ENCODE measurements at places on chromosomes 2 and 18. TPM values are rescaled to one million over a fixed set of nuclear protein-coding genes. Genes with fewer than 3 reads are reported as not detected.

SLC30A3 gene
- 0.17 TPM for total RNA-seq

STARD7 gene
- total RNA-seq, result 61.0 TPM

HTR2B gene
- total RNA-seq, result not detected

FAM124B gene
- not detected for total RNA-seq

CAVIN2 gene
- total RNA-seq, result 1.8 TPM

PPP1R7 gene
- 44.3 TPM for total RNA-seq

EIPR1 gene
- 17.8 TPM for total RNA-seq

CFAP221 gene
- 0.45 TPM for total RNA-seq

SOX11 gene
- 31.6 TPM for total RNA-seq

STAT4 gene
- total RNA-seq, result 12.4 TPM

COL5A2 gene
- 1,927 TPM for total RNA-seq

C2orf68 gene
- total RNA-seq, result 21.3 TPM

DNA sequence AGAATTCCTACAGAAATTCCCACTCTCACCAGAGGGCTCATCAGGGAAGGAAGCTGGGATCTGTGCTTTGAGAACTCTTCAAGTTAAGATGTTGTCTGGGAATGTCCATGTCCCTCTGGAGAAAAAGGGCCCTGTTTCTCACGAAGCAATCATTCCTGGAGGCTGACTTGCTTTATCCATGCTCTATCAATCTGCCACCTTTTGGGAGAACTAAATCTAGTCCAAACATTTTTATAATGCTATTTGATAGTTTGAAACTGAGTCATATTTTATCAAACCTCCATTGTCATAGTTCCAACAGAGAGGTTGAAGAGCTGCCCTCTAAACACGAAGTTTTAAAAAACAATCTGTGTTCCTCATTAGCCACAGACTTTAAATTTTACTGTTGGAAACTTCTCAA, 219.2 kb downstream of the MTX2 start:
- no peak for DNase-seq

DNA sequence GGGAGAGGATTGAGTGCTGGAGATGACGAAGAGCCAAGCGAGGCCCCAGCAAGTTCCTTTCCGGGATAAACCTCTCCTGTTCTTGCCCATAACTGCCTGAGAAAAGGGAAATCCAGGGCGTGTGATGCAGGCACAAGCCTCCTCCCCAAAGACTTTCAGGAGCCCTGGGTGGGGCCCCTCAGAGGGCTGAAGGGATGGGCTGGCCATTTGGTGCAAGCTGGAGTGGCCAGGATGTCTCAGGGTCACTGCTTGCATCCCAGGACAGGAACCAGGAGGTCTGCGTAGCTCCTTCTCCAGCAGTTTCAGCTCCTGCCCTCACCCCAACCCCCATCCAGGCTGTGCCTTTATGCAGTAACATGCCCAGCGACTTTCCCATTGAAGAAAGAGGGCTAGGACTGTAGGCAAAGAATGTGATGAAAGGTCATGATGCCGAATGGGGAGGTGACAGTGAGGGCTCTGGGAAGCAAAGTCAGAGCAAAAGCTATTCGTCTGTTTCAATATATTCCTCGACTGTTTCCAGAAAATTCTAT, 80.2 kb downstream of the PXDN start:
- no peak for DNase-seq

DNA sequence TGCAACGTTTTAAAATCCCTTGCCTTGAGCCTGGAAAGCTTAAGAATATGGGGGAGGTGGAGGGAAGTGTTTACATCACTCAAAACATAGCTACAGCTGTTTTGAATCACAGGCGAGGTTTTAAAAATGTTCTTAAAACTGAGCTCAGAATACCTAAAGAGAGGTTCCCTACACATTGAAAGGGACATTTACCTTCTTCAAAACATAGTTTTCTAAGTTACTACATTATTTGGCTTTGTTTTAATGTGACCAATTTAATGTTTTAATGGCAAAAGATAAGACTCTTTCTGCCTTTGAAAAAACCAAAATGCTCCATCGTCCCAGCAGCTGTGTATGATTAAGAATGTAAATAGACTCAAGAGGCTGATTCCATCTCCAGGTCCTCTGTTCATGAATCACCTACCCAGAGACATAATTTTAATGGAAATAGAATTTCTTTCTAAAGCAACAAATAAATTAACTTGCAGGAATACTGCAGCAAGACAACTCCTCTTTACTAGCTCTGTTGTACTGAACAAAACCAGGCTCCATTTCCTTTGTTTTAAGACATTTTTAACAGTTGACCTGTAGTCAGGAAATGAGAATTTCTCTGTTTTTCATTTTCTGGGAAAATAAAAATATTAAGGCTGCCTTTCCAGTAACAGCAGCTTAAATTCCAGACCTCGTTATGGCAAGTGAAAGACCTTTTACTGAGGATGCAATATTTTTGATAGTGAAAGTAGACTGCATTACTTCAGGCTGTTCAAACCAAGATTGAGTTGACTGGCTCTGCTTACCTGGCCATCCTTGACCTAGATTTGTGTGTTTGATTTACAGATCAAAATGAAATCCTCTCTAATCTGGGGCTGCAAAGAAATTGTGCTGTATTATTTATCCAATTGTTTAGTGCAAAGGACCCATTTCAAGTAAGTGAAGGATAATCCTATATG, 33.7 kb upstream of the WDR75 start:
- DNase-seq, result no peak

DNA sequence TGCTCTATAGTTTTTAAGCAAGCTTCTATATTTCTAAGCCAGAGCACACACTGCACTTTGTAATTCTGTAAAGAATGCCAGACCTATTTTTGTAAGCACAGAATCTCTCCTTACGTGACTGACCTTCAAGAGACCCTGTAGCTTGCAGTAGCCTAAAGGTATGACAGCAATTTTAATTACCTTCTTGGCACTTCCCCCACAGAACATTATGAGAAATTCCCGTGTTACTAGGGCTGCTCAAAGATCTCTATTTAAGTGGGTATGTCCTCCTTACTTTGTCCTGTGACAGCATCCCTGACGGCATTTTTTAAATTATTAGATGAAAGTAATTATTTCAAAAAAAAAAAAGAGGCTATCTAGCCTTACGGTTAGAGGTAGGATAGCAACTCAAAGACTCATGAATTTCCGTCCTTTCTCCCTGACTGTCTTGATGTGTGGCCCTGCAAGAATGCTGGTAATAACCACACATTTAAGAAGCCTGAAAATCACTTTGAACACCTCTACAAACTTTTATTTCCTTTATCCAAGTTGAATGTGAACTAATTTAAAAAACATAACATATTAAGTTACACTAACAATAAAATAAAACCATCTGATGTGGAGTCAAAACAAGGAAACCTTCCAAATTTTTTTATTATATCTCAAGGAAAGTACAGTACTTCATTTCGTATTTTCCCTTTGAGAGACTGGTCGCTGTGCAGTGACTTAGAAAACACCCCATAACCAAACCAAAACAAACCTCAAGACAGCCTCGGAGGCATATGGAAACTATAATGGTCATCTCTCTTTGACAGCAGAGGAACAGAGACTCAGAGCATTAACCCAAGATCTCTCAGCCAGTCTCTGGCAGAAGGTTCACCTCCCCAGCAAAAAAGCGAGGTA, 54.9 kb downstream of the THUMPD2 start:
- no peak for DNase-seq

GRCh38 chr2:234496055-234496834, 636 bp downstream of the ARL4C start:
- no peak for DNase-seq

DNA sequence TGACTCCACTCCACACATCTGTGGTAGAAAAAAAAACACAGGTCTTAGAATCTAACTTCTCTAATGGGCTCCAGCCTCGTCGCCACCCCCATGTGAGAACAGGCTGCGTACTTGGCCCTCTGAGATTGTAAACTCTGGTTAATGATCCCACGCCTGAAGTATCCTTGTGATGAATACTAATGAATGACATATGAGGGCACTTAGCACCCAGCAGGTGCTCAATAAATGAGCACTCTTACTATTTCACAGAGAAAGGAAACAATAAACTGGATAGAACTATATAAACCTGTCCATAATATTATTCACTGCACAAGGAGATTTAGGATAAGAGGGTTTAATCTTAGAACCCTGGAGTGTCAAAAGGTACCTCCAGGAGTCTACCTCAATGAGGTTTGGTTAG, 310.1 kb upstream of the HNRNPA3 start:
- no peak for DNase-seq

- no peak for DNase-seq
Observed at GRCh38 chr2:25421820-25422411, 80.2 kb upstream of the DNMT3A start.

- DNase-seq, result no peak
Observed at GRCh38 chr2:106356291-106356690, 111.9 kb downstream of the RGPD3 start.

DNA sequence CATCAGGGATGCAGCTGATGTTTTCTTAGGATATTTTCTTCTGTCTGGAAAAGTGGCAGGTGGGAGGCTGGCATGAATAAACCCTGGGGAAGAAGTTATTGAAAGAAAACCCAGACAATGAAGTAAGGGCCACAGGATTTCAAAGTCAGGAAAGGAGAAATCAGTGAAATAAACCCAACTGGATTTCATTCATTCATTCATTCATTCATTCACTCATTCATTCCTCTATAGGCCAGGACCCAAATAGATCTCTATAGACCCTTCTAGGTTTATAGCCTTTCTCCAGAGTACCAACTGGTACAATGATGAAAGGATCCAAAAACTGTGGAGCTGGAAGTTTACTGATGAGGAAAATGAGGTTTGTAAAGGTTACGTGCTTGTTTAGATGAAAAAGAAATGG, 67.3 kb upstream of the DNMT3A start:
- DNase-seq, result no peak

DNA sequence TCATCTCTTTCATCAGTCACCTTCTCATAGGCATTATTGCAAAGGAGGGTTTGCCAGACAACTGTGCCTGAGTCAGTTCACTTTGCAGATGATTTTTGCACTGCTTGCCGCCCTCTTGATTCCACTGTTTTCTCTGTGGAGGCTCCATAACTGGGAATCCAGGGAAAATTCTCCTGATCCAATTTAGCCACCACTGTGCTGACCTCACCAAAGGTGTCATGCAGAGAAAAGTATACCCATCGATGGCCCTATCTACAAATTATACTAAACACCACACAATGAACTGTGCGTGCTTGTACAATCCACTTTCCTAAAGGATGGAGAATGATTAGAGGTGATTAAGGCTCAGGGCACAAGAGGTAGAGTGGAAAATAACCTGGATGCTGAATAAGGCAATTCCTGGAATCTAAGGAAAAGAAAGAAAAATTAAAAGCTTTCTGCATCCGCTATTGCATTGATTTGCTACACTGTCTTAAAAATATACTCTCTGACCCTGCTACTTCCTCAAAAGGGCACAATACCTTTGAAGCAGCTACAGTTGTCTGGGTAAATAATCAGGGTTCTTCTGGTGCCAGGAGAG, 409.4 kb downstream of the RIT2 start:
- no peak for DNase-seq

- DNase-seq, result no peak
Observed at GRCh38 chr18:12391487-12392165, 14.6 kb upstream of the AFG3L2 start.

- no peak for DNase-seq
Observed at GRCh38 chr18:58362027-58362575, 266.8 kb downstream of the ALPK2 start.

GRCh38 chr2:171316220-171316619, 117.6 kb downstream of the METTL8 start:
- no peak for DNase-seq

GRCh38 chr2:191544461-191545062, 133.4 kb upstream of the NABP1 start:
- DNase-seq, result no peak

DNA sequence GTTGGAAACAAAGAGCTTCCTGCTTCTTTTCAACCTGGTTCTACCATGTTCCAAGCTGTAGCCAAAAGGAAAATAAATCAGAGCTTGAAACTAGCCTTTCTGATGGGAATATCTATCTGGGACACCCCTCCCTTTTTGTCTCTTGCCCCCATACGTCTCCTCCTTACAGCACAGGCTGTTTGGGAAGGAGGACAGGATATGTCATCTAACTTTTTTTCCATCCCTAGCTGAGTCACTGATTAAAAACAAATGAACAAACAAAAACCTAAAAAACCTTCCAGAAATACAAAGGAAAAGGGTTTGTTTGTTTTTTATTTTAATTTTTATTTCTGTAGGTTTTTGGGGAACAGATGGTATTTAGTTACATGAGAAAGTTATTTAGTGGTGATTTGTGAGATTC, 151.6 kb downstream of the FAM210A start:
- no peak for DNase-seq

- DNase-seq, result no peak
Observed at GRCh38 chr2:138658187-138658894, 121.8 kb downstream of the NXPH2 start.

DNA sequence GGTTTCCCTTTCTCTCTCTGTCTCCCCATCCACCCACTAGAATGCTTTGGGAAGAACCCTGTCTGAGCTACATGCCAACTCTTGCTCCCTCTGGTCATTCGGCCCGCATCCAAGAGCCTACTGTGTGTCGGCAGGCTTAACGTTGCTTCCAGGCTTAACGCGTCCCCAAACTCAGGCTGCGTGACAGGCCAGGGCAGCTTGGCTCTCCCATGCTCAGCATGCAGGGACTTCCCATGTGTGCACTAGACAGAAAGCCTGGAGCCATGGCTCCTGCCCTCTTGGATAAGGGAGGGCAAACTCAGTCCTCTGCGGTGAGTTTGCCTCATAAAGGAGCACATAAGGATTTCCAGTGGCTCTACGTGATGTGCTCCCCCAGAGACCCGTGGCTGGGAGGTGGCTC, 43.2 kb downstream of the RPL31 start:
- no peak for DNase-seq

DNA sequence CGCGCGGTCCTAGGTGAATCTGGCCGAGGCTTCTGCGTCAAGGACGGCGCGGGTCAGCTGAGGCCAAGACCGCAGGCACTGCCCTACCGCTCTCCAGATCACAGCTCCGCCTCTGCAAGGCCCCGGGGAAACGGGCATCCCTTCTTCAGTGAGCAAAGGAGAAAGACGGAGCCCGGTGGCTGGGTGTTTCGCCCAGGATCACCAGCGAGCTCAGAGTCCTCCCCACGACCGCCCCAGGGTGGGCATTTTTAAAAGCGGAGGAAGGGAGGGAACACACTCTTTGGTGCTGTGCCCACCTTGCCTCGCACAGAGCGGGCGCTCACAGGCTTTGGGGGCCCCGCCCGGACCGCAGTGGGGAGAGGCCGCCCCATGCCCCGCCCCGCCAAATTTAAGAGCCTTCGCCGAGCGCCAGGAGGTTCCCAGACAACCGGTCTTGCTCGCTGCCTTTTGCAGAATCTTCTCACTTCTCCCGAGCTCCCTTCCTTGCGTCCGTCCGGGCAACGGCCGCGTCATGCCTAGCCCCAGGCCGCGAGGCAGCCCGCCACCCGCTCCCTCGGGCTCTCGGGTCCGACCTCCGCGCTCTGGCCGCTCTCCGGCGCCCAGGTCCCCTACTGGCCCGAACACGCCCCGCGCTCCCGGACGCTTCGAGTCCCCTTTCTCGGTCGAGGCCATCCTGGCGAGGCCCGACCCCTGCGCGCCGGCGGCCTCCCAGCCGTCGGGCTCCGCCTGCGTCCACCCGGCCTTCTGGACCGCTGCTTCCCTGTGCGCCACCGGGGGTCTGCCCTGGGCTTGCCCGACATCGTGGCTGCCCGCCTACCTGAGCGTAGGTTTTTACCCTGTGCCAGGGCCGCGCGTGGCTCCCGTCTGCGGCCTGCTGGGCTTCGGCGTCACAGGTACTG, at the start of gene NOTO:
Gene NOTO (plus strand): TSS at position 419 of the 899 bp plus-strand sequence. CDS start 93 bp downstream, at position 512.
- DNase-seq, result peak; percentile 79

GRCh38 chr2:240962300-240963064, 35.9 kb upstream of the SNED1 start:
- peak; percentile 84 for DNase-seq

All from chondrocyte (in vitro differentiated cells).